ENCODE measurements at places on chromosomes 5 and 9.

GRCh38 chr5:55454282-55454681, 80.5 kb downstream of the PLPP1 start:
- DNase-seq, result no peak

- no peak for DNase-seq
These were observed 102.7 kb downstream of the GOLPH3 start for GRCh38 chr5:32071351-32071944.

DNA sequence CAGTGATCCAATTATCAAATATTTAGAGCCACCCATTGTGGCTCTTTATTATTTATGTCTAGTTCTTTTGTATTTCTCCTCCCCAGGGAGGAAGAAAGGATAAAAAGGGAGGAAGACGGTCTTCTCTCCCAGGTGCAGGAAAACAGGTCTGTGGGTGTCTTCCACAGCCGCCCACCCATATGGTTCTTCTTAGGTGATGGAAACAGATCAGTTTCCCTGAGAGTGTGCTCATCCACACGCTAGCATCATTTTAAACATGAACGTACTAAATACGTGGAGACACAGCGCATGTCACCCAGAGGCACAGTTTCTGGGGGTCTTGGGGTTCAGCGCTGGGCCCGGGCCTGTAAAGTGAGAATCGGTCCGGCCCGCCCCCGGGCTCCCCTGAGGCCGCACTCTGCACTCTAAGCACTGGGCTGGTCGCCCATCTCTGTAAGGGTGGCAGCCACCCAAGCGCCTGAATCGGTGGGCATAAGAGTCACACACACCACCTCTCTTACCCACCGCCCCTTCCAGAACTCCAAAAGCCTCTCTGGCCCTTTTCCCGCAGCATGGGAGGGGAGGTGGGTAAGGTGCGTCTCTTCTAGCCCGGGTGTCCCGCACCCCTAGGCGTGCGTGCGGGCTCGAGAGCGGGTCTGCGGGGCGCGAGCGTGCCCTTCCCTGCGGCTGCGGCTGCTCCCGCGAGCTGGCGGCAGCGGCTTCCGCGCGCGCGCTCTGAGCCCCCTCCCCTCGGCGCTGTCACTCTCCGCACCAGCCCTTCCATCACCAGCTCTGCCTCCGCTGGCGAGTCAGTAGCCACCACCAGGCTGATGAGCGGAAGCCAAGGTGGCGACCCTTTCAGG, 1.3 kb downstream of the PTCH1 start:
- DNase-seq, result peak; percentile 13

GRCh38 chr9:29150606-29151005, 1577.3 kb upstream of the C9orf72 start:
- no peak for DNase-seq

DNA sequence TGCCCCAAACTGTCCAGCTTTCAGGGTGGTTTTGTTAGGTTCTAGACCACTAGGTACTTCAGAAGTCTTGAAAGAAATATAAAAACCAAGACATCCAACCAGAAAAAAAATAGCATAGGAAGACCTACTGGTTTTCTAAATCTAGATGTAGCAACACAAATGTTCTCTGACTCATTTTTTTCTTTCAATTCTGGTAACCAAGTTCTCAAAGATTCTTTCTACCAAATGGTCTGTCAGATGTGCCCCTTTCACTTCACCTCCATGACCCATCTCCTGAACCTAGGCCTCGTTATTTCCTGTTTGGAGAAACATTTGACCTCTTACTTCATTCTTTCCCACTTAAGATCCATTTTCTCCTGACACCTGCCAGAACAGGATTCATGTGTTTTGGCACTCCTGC, 355.3 kb downstream of the KIAA0825 start:
- no peak for DNase-seq

DNA sequence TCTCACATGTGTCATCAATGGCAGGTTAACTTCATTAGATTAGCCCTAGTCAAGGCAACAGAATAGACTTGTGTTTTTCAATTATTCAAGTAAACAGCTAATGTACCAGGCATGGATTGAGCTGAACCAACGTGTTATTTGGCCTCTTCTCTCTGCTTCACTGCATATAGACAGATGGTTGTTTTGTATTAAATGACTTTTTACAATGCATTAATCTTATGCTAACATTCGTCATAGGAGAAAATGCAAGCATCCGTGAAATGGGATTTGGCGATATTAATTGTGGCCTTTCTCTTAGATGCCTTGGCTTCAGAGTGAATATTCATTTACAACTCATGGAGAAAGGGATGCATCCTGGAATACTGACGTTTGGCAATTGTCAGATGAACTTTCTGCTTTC, 208.0 kb downstream of the KCTD16 start:
- DNase-seq, result no peak

GRCh38 chr5:80370390-80370789, 37.5 kb upstream of the ZFYVE16 start:
- no peak for DNase-seq

GRCh38 chr9:35664531-35665470, at the start of gene ARHGEF39:
TSS of gene ARHGEF39 (minus strand) at chr9:35665195. CDS start at chr9:35665169, 26 bp downstream.
- DNase-seq, result peak; percentile 55

DNA sequence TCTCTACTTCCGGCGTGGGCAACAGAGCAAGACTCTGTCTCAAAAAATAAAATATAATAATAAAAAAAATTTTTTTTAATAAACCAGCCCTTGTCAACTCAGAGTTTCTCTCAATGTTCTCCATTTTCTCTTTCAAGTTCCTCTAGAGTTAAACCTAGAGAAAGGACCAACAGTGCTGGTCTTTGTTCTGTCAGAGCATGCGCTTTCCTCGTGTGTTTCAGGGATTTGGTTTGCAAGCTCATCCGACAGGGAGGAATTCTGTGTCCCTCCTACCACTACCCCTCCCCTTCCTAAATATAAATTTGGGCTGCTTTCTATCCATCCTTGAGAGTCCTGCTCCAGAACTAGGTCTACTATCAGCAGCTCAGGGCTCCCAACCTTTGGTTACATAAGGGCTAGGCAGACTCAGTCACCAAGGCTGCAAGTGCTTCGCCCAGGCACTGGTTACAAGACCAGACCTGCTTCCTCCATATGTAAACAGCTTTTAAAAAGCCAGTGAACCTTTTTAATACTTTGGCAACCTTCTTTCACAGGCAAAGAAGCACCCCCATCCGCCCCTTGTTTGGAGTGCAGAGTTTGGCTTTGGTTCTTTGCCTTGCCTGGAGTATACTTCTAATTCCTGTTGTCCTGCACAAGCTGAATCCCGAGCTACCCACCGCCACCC, 13.5 kb downstream of the SETX start:
- DNase-seq, result no peak

- DNase-seq, result no peak
These were observed 13.1 kb downstream of the HRH2 start for GRCh38 chr5:175671013-175671412.

DNA sequence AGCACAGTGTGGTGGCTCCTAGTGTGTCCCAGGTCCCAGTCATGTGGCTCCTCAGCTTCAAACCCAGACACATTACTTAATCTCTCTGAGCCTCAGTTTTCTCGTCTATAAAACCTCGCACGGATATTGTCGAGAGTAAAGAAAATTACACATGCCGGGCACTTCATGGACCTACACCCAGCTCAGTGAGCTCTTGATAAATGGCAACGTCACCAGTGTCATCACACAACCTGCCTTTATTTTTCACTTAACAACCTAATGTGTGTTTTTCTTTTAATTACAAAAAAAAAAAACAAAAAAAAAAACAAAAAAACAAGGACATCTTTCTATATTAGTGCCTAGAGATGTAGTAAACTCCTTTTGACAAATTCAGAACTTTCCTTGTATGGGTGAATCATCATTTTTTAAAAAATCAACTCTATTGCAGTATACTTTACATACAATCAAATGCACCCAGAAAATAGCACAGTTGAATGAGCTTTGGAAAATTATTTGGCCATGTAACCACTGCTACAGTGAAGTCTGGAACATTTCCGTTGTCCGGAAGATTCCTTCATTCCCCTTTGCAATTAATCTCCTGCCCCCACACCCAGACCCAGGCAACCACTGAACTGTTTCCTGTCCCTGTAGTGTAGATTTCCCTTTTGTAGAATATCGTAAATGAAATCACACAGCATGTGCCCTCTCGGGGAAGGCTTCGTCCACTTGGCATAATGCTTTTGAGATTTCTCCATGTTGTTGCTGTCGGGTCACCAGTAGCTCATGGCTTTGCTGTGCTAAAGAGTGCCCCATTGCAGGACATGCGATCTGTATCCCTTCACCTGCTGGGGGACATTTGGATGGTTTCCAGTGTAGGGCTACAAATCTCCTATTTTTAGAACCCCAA, 100.4 kb upstream of the LARP1 start:
- no peak for DNase-seq

GRCh38 chr5:19462019-19462418, 526.0 kb downstream of the CDH18 start:
- DNase-seq, result no peak

DNA sequence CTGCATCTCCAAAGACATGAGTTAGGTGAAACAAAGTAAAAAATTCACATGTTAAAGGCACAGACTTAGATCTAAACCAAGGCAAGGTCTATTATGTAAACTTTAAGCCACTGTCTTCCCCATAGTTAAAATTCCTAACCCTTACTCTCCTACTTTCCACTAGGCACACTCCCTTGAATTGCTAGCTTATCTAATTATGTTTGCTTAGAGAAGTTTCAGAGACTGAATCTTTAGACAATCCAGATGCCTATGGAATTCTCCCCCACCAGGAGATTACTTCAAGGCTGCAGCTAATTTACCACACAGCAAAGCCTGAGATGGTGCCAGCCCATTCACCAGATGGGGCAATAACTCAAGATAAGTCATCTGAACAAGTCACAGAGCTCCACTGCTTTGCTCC, 803.1 kb upstream of the COX7C start:
- DNase-seq, result no peak

- peak; percentile 8 for DNase-seq
These were observed 29.3 kb upstream of the CLPTM1L start for GRCh38 chr5:1374030-1374678.

GRCh38 chr5:73957397-73958001, 331.5 kb downstream of the ARHGEF28 start:
- DNase-seq, result no peak

- DNase-seq, result no peak
These were observed 133.6 kb downstream of the WDR41 start for GRCh38 chr5:77358255-77359205.

DNA sequence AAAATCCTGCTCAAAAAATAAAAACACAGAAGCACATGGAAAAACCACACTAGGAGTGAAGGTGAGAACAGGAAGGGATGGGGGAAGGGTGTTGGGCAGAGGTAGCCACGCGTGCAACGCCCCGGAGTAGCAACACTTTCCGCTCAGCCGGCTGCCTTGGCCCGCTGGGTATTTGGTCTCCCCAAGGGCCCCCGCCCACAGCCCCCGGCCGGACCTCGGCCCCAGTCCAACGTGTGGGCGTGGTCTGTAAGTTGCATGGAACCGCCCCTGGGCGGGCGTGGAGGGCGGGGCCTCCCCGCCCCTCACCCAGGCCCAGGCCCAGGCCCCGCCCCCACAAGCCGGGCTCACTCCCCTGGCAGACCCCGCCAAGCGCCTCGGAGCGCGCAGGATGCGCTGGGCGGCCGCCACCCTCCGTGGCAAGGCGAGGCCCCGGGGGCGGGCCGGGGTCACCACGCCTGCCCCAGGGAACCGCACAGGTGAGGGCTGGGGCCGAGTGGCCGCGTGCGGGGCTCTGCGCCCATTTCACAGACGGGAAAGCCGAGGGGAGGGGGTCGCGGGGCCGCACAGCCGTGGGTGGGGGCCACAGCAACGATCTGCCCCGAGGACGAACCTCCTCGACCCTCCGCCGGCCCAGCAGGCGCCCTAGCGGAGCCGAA, at the start of gene SUSD3:
Gene SUSD3 (plus strand): TSS at position 347 of the 656 bp plus-strand sequence. CDS start 42 bp downstream, at position 389.
- DNase-seq, result peak; percentile 63

- no peak for DNase-seq
These were observed 629.3 kb downstream of the ANXA1 start for GRCh38 chr9:73780916-73781315.

GRCh38 chr5:139181322-139181730, 16.8 kb downstream of the SIL1 start:
- no peak for DNase-seq

DNA sequence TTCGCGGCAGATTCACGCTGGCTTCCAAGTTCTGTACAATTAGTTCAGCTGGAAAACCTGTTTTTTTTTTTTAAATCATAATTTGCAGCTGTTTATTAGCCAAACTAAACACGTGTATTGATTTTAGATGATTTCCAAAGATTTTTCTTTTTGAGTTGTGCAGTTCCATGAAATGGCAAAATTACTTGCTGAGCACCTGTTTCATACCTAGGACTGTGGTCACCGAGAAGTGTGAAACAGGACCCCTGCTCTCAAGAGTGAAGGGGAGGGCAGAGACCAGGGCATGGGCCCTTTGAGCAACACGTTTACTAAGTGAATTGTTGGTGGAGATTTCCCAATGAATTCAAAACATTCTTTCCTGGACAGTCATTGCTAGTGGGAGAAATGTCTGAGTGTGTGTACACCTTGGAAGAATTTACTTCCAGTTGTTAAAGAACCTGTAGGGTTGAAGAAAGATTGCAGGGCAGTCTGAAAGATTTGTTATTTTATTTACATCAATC, 688 bp downstream of the SNX24 start:
- no peak for DNase-seq

DNA sequence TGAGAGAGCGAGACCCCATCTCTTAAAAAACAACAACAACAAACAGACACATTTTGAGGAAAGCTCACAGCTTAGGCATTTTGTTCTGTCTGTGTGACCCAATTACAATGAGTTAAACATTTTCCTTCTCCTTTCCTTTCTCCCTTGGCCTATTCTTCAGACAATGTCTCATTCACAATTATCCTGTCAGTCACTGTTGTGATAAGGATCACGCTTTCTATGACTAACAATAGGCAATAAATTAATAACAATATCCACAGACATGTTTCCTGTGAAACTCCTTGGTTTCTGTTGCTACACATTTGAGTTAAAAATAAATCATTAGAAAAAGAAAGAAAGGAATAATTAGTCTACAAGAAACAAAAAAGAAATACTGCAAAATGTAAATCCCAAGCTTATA, 19.8 kb upstream of the CARTPT start:
- DNase-seq, result no peak

- no peak for DNase-seq
These were observed 104.2 kb upstream of the RAI14 start for GRCh38 chr5:34551911-34552433.

DNA sequence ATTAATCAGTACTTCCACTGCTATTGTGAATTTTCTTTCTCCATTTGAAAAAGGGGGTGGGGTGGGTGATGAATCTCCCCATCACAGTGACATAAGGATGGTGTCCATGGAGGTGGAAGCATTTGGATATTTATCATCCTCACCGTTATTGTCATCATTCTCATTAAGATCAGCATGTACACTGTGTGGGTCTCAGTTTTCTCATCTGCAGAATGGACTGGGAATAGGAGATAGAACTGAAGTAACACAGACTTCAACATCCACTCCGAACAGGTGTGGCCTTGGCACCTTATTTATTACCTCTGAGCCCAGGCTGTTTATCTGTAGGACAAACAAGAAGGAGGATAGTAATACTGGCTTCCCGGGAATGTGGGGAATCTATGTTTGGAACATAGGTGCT, 165.9 kb downstream of the PAPPA start:
- no peak for DNase-seq

GRCh38 chr9:114163517-114163951, 8.2 kb downstream of the COL27A1 start:
- DNase-seq, result no peak
